ENCODE measurements at places on chromosomes 11 and 22.
A peak's percentile ranks its signal among the peaks of the same experiment; 100 is the strongest.

DNA sequence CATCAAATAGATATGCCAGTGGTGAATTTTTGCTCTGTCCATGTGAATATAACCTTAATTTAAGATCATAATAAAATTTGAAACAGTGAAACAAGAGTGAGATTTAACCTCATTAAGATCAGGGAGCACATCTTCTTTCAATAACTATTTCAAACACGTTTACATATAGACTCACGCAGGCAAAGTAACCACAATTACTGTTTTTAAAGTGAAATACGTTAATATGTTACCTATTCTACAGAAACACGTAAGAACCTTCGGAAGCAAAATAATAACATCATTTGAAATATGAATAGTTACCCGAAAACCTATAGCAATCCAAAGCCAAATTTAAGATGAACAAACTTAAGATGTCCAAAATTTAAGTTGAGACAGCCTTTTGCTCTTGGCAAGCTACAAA, 136.2 kb upstream of the ZC3H12C start:
- H3K4me1 ChIP-seq = peaks cover 10% of the 10 kb centered on the region
- H3K4me3 ChIP-seq = no peak overlapping the region
- no peaks in the 10 kb centered on the region for H3K27me3 ChIP-seq
- DNase-seq = no peak
- H3K36me3 ChIP-seq = no peaks in the 10 kb centered on the region

- H3K27me3 ChIP-seq = no peaks in the 10 kb centered on the region
- H3K4me1 ChIP-seq = peaks cover 94% of the 10 kb centered on the region
- peaks cover 7% of the 10 kb centered on the region for H3K36me3 ChIP-seq
- no peak overlapping the region for H3K4me3 ChIP-seq
These were observed 7.4 kb downstream of the MED15 start for GRCh38 chr22:20514658-20515406.

DNA sequence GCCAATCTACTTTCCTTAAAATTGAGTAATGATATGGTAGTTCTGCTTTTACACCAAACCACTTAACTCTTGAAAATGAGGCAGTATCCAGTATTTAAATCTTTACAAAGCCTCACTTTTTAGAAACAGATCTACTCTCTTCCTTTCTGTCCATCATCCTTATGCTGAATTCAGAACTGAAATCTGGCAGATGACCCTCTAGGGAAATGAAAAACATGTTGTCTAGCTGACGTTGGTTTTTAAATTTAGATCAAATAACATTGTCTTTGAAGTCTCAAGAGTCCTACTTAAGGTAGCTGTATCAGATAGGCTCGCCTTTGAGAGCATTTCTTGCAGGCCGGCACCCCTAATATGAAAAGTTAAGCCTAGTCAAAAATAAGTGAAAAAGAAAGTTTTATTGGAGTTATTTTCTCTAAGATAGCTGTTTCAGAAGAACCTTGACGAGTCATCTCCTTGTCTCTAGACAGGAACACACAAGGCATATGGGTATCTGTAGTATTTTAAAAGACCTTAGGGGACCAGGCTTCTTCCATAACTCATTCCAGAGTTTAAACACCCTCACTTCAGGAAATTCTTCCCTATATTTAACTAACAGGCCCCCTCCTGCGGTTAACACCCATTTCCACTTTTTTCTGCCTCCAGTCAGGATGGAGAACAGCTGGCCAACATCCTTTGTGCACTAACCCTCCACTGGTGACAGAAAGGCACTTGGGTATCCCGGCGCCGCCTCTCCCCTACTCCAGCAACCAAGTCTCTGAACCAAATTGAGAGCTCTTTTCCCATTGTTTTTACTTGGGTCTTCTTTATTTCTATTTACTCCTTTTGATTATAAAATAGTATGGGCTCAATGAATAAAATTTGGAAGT, 81.2 kb downstream of the WNT11 start:
- no peak overlapping the region for H3K4me3 ChIP-seq
- H3K27me3 ChIP-seq = no peaks in the 10 kb centered on the region
- peak overlapping the region; percentile 65 for H3K27ac ChIP-seq
- no peaks in the 10 kb centered on the region for H3K36me3 ChIP-seq
- H3K4me1 ChIP-seq = peaks cover 75% of the 10 kb centered on the region

GRCh38 chr11:134459246-134460061, 47.4 kb upstream of the B3GAT1 start:
- H3K27me3 ChIP-seq = peaks cover 47% of the 10 kb centered on the region
- no peaks in the 10 kb centered on the region for H3K36me3 ChIP-seq
- H3K4me3 ChIP-seq = no peak overlapping the region
- H3K4me1 ChIP-seq = no peaks in the 10 kb centered on the region
- H3K27ac ChIP-seq = no peak overlapping the region

DNA sequence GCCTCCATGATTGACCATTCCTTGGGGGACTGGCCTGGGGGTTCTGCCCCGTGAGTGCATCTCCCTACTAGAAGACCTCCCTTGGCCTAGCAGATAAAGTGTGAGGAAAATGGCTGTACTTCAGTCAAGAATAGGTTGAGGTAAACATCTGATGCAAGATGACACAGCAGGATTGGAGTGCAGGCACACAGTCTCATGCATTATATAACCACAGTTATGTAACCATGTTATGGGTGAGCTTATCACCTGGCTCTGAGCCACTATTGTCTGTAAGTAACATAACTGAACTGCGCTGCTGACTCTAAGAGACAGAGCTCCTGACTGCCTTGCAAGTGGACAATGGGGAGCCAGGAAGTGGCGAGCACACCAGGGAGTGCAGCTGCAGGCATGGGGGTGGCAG, 378.7 kb upstream of the ANO5 start:
- no peaks in the 10 kb centered on the region for H3K4me1 ChIP-seq
- no peaks in the 10 kb centered on the region for H3K27me3 ChIP-seq
- no peak overlapping the region for H3K4me3 ChIP-seq
- no peaks in the 10 kb centered on the region for H3K36me3 ChIP-seq

GRCh38 chr22:47267513-47268282, 505.2 kb downstream of the TBC1D22A start:
- H3K36me3 ChIP-seq = no peaks in the 10 kb centered on the region
- no peak overlapping the region for H3K4me3 ChIP-seq
- H3K4me1 ChIP-seq = no peaks in the 10 kb centered on the region
- no peak overlapping the region for H3K27ac ChIP-seq

DNA sequence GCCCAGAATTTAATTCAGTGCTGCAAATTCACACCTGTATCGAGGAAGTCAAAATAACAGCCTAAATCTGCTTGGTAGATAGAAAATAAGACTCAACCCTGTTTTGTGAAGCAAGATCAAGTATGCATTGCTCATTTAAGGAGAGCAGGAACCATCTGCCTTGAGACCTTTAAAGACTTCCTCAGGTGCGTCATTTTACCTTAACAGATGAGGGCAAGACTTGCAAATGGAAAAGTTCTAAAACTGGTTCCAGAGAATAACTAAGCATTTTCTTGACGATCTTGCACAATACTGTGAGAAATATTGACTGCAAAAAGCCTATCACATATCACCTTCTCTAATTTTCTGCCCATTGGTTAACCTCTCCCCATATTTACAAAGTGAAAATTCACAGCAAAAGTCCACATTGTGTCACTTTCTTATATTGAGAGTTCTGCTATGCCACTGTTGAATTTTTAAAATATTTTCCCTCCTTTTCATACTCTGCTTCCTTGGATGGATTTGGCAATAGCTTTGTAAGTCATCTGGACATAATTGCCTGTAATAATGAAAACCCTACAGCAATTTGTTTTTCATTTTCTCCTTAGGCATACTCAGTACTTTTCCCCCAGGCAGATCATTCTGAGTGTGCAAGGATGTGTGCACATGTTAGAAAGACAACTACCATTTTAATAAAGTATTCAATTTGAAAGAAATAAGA, 234.2 kb downstream of the AASDHPPT start:
- no peak overlapping the region for H3K4me3 ChIP-seq
- DNase-seq = no peak
- H3K27me3 ChIP-seq = no peaks in the 10 kb centered on the region

DNA sequence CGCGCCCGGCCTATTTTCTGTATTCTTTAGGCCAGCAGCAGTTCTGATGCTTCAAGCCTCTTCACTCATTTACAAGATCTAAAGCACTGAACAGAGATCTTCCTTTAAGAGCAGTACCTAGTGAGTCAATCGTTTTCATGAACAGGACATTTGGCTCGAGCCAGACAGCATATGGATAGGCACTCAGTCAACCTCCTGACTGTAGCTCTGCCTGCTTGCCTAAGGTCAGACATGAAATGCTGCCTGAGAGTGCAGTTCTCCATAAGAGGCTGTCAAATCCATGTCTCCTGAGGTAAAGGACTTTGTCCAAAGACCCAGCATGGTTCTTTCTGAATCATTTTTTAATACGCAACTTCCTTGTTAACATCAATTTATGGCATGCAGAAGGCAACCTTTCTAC, 941.2 kb downstream of the DLG2 start:
- H3K27me3 ChIP-seq = no peaks in the 10 kb centered on the region
- no peaks in the 10 kb centered on the region for H3K4me1 ChIP-seq
- no peak overlapping the region for H3K27ac ChIP-seq
- no peak for DNase-seq
- no peaks in the 10 kb centered on the region for H3K36me3 ChIP-seq

GRCh38 chr11:119804698-119805097, 75.7 kb upstream of the NECTIN1 start:
- H3K4me1 ChIP-seq = peaks cover 11% of the 10 kb centered on the region
- no peak overlapping the region for H3K4me3 ChIP-seq
- peaks cover 12% of the 10 kb centered on the region for H3K27me3 ChIP-seq

- H3K27ac ChIP-seq = peak overlapping the region; percentile 7
- no peak for DNase-seq
- H3K27me3 ChIP-seq = no peaks in the 10 kb centered on the region
- peaks cover 92% of the 10 kb centered on the region for H3K4me1 ChIP-seq
These were observed 36.7 kb downstream of the TPST2 start for GRCh38 chr22:26553056-26553752.

DNA sequence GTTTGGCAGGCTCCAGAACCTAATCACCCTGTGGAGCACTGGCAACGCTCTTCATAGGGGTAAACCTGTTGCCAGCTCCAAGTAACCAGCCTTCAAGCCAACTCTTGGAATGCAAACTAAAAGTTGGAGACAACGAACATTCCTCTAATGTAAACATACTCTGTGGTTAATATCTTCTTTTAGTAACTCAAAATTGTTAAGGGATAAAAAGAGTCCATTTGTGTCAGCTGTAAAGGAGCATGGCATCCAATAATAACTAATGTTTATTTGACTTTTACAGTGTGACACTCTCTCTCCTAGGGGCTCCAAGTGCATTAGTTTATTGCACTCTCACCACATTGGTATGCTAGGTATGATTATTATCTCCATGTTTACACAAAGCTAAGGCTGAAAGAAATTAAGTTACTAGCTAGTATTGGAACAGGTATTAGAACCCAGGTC, 31.0 kb upstream of the AMOTL1 start:
- no peak for DNase-seq
- H3K4me3 ChIP-seq = no peak overlapping the region
- peaks cover 8% of the 10 kb centered on the region for H3K27me3 ChIP-seq
- no peak overlapping the region for H3K27ac ChIP-seq
- H3K36me3 ChIP-seq = no peaks in the 10 kb centered on the region

GRCh38 chr11:12502046-12502445, 124.7 kb downstream of the PARVA start:
- no peak overlapping the region for H3K4me3 ChIP-seq
- peaks cover 34% of the 10 kb centered on the region for H3K4me1 ChIP-seq
- DNase-seq = no peak
- H3K27ac ChIP-seq = no peak overlapping the region
- H3K36me3 ChIP-seq = peaks cover 39% of the 10 kb centered on the region
- no peaks in the 10 kb centered on the region for H3K27me3 ChIP-seq

GRCh38 chr11:45037434-45038005, 86.8 kb upstream of the TP53I11 start:
- no peaks in the 10 kb centered on the region for H3K36me3 ChIP-seq
- no peak overlapping the region for H3K4me3 ChIP-seq
- no peak for DNase-seq
- H3K4me1 ChIP-seq = no peaks in the 10 kb centered on the region
- H3K27me3 ChIP-seq = no peaks in the 10 kb centered on the region

DNA sequence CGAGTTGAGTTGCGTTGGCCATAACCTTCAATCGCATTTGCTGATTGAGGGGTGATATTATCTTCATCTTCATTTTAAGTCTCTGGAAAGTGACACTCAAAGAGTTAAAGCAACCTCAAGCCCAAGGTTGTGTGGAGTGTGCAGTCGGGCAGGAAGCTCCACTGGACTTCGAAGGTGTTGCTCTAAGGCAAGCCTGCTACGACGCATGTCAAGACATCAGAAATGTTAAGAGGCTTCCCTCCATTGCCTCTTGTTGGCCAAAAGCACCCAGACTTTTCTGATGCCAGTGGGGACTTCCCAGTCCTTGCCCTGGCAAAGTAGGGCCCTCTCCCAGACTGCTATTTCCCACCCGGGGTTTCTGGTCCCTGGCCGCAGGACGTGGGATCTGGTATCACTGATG, 23.6 kb upstream of the SCGB1D1 start:
- H3K36me3 ChIP-seq = no peaks in the 10 kb centered on the region
- DNase-seq = no peak
- H3K4me1 ChIP-seq = peaks cover 15% of the 10 kb centered on the region
- peaks cover 32% of the 10 kb centered on the region for H3K27me3 ChIP-seq

DNA sequence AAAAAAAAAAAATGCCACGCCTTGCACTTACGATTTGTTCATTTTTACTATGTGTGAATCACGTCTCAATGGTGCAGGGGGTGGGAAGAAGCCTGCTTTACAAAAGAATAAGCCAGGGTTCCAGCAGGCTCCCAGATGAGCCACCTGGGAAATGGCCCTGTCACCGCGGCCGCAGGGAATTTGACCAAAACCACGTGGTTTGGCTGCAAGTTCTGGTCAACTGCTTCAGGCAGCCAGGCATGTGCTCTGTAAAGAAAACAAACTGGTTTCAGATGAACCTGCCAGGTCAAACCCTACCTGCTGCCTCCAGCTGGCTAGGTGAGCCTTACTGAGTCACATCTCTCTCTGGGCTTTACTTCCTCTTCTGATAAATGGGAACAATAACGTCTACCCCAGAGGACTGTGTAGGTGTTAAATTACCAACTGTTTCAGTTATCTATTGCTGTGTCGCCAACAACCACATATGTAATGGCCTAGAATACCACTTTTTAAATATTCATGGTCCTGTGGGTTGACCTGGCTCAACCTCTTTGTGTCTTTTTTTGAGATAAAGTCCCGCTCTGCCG, 30.5 kb upstream of the GCAT start:
- no peaks in the 10 kb centered on the region for H3K27me3 ChIP-seq
- H3K27ac ChIP-seq = peak overlapping the region; percentile 46
- peaks cover 23% of the 10 kb centered on the region for H3K4me1 ChIP-seq
- H3K4me3 ChIP-seq = no peak overlapping the region
- DNase-seq = no peak
- H3K36me3 ChIP-seq = peaks cover 28% of the 10 kb centered on the region

GRCh38 chr22:32622744-32623110, 148.1 kb downstream of the FBXO7 start:
- peak overlapping the region; percentile 93 for H3K27ac ChIP-seq
- DNase-seq = no peak
- no peak overlapping the region for H3K4me3 ChIP-seq
- H3K36me3 ChIP-seq = no peaks in the 10 kb centered on the region
- H3K27me3 ChIP-seq = no peaks in the 10 kb centered on the region
- peaks cover 94% of the 10 kb centered on the region for H3K4me1 ChIP-seq

- no peaks in the 10 kb centered on the region for H3K27me3 ChIP-seq
- peaks cover 21% of the 10 kb centered on the region for H3K4me1 ChIP-seq
- H3K4me3 ChIP-seq = no peak overlapping the region
- no peak for DNase-seq
- no peaks in the 10 kb centered on the region for H3K36me3 ChIP-seq
- H3K27ac ChIP-seq = no peak overlapping the region
These were observed 1.9 kb upstream of the MOGAT2 start for GRCh38 chr11:75715688-75716087.

Measured in left ventricle myocardium inferior (tissue), 1 donor.